Right ventricle myocardium superior (tissue), 1 donor: ENCODE measurements at places on chromosomes 12 and 14.
A peak's percentile ranks its signal among the peaks of the same experiment; 100 is the strongest.

DNA sequence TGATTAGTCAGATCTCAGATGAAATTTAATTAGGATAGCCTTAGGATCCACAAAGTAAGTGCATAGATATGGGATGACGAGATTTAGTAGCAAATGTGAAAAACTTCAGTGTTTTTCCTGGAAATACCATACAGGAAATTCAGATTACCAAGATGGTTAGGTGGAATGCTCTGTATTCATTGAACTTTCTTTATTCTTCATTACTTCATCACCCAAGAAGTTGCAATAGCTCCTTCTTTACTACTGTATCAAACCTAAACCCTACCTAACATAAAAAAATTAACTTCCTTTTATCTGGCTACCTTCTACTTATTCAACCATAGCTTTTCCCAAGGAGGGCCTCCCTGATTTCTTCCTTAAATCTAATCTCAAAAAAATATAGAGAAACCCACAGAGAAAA lies 100.4 kb downstream of the TTC6 start:
- DNase-seq = no peak

GRCh38 chr14:71597955-71598660 lies 334.1 kb upstream of the RGS6 start:
- DNase-seq = no peak

DNA sequence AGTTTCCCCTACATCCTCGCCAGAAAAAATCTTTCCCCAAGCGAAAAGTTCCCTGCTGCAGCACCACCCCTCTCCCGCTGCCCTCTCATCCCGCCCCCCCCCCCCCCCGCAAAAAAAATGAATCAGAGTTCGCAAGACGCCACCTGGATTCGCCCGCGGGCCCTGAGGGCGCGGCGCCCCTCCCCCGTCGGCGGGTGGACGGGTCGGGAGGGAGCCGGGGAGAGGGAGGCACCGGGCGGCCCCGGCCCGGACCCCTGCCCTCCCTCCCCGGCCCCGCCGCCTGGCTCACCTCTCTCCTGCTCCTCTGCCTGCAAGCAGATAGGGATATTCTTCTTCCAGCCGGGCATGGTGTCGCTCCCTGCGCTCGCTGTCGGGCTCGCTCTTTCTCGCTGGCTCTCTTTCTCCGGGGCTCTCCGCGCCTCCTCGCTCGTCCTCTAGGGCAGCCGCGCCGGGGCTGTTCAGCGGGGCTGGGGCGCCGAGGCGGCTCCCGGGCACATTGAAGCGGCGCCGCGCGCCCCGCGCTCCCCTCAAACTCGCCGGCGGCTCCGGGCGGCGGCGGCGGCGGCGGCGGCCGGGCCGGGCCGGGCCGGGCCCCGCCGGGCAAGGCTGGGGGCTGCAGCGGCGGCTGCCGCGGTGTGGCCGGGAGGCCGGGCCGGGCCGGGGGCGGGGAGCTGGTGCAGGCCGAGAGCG lies 200.3 kb upstream of the CAND1 start:
- peak; percentile 44 for DNase-seq

DNA sequence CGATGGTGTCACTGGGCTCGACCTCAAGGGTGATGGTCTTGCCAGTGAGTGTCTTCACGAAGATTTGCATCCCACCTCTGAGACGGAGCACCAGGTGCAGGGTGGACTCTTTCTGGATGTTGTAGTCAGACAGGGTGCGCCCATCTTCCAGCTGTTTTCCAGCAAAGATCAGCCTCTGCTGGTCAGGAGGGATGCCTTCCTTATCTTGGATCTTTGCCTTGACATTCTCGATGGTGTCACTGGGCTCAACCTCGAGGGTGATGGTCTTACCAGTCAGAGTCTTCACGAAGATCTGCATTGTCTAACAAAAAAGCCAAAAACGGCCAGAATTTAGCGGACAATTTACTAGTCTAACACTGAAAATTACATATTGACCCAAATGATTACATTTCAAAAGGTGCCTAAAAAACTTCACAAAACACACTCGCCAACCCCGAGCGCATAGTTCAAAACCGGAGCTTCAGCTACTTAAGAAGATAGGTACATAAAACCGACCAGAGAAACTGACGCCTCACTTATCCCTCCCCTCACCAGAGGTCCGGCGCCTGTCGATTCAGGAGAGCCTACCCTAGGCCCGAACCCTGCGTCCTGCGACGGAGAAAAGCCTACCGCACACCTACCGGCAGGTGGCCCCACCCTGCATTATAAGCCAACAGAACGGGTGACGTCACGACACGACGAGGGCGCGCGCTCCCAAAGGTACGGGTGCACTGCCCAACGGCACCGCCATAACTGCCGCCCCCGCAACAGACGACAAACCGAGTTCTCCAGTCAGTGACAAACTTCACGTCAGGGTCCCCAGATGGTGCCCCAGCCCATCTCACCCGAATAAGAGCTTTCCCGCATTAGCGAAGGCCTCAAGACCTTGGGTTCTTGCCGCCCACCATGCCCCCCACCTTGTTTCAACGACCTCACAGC lies 717 bp downstream of the UBC start:
- DNase-seq = peak; percentile 92

DNA sequence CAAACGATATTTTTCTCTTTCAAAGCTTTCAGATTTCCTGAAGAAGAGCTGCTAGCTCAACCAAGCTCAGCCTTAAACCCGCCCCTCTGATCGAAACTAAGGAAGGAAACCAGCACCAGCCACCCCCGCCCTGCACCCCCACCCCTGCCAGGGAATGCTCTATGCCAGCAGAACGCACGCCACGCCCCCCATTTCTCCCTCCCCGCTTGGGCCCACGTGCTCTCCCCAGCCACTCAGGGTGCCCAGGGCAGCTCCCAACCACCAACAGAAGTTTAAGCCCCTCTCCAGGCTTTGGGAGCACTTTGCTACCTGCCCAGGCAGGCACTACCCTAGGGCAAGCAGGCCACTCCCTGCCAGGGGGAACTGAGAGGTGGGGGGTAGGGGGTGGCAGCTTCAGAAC lies 18.8 kb upstream of the KRT78 start:
- peak; percentile 84 for DNase-seq

GRCh38 chr12:49809381-49809905 lies 18.8 kb downstream of the NCKAP5L start:
- DNase-seq = peak; percentile 76

- no peak for DNase-seq
These were observed 29.9 kb downstream of the BTBD7 start for GRCh38 chr14:93302688-93303581.

- no peak for DNase-seq
These were observed 16.0 kb upstream of the EVL start for GRCh38 chr14:100049220-100049619.

DNA sequence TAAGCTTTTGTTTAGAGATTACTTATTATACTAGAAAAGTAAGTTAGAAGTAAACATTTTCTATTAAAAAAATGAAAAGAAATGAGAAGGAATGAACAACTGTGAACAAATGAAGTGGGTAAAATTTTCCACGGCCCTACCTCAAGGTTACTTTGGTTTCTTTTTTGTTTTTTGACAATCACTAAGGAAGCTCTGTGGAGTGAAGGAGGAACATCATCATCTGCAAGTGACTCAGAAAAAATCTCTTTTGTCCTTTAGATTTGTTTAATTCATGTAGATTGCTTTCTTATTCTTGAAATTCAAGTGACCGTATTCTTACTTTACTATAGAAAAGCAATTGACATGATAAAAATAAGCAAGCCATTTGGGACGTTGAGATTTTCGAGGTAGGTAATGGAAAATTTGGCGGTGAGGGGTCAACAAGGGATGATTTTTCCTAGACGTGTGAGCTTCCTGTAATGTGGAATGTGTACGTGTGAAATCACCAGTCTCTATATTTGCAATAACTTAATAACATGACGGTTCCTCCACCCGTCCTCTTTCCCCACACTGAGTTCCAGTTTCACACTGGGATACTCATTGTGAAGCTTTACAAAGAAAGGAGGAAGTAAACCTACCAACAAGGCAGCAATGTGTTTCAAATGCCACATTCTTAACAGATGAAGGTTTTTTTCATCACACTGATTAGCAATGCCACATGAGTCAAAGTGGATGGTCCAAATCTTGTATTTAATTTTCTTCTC lies 62.3 kb upstream of the EGLN3 start:
- no peak for DNase-seq

GRCh38 chr12:122860040-122860853 lies 25.0 kb downstream of the HIP1R start:
- peak; percentile 91 for DNase-seq

DNA sequence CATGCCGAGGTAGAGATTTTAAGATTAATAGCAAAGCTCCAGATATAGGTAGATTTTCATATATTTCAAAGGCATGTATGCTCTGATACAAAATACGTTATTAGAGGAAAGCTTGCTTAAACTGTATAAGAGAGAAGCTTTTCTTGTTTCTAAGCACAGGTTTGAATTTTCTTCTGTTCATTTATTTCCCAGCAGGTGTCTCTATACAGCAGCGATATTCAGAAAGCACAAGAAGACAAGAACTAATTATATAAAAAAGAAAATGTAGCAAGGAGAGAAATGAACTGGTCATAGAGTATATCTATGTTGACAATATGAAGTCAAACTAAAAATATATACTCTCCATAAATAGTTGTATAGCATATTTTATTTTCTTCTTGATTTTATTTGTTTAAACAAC lies 307.4 kb upstream of the NOVA1 start:
- DNase-seq = no peak
